NCI-H1694 (cell line): ENCODE measurements at places on chromosomes 7 and 10.

DNA sequence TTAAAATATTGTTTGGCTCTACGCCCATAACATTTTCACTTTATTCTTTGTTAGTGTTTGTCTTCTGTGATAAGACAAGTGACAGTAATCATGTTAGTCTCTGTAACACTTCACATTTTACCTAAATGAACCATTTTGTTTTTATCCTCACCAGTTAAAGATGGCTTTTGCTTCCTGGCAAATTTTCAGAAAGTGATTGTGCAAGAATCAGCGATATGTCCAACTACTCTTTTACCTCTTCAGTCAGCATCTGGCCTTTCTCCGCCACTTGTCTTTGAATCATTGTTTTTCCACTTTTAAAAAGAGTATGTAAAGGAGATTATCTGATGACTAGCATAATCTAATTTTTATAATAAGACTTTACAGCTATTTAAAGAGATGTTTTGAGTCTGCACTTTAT, 3.5 kb downstream of the DGKB start:
- DNase-seq = peak; percentile 16

GRCh38 chr10:126908225-126908624, 3.0 kb downstream of the DOCK1 start:
- no peak for DNase-seq

DNA sequence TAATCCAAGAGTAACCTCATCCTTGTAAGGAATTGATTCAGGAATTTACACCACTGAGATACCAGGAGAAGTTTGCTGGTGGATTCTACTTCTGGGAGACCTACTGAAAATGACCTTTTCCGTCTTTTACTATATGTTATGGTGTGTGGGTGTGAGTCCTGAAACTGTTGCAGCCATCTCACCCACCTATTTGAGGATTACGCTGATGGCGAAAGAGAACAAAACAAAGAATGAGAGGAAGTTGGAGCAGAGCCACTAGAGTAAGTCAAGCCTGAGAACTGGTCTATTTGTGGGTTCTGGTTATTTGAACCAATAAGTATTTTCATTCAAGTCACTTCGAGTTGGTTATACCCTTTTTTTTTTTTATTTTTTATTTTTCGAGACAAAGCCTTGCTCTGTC, 12.7 kb upstream of the ABCC2 start:
- no peak for DNase-seq

DNA sequence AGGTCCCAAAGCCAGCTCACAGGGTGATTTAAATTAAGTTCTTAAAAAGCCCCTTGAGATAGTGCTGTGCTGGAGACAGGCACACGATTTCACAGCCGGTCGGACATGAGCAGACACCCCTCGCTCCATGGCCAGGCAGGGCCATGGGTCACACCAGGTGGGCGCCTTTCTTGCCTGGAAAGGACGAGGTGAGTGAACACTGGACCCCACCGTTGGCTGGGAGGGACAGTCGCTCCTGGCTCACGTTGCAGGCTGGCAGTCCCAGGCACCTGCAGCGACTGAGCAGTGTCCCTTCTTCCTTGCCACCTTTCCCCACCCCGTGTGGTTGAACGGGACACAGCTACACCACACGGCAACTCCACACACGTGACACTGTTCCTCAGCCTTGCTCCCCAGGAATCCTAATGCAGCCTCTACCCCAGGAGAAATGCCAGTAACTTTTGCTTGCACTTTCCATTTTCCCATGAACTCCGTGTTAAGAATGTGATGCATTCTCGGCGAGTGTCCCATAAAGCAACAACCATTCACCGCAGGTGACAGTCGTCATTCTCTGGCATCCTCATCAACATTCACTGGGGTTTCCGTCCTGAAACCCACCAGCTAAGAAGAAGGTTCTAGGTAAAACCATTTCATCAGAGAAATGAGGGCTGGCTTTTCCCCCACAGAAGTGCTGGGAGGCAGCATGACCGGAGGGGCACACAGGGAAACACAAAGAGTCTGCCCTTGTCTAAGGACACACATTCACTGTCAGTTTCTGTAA, 217.4 kb downstream of the ZMYND11 start:
- no peak for DNase-seq

GRCh38 chr7:122219253-122219865, 75.3 kb upstream of the AASS start:
- peak; percentile 28 for DNase-seq

DNA sequence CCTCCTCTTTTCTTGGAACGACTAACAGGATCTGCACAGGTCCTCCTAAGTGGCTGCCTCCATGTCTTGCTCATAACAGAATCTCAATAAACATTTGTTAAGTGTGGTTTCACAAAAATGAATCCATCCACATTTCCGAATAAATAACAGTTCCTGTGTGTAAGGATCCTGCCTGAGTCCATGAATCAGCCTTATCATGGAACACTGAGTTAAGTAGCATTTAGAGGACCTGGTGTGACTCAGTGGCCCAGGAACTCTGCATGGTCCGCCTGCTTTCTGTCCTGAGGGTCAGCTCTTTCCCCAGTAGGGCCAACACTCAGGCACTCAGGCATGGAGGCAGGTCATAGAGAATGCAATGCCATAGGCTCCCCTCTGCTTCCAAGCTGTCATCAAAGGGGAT, 15.8 kb upstream of the C10orf90 start:
- DNase-seq = no peak

DNA sequence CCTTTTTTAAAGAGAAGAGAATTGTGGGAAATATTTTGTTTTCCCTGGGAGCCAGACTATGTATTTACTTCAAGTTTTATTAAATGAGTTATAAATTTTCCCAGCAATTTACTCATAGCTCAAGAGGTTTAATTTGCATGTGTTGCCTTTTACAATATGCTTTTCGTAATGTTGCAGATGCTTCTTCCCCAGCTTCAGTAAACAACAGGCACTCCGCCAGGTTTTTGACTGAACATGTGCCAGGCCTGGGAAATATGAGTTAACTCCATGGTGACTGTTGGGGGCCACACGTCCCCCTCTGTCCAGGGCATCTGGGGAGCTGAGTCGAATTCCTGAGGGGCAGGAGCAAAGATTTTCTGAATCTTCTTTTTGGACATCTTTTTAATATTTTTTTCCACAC, 545.7 kb downstream of the LRMDA start:
- DNase-seq = peak; percentile 89

- no peak for DNase-seq
Observed at GRCh38 chr10:3025026-3025683, 42.2 kb upstream of the PFKP start.

DNA sequence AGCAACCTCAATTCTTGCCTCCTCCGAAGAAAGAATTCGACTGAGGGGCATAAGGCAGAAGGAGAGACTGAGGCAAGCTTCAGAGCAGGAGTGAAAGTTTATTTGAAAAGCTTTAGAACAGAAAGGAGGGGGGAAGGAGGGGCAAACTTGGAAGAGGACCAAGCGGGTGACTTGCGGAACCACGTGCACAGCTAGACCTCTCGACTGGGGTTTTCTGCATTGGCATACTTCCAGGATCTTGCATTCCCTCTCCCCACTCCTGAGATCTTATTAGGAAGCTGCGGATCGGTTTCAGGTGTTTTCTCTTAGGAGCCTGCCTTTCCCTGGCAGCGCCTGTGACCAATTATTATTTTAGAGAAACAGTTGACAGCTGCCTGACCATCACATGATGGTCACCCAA, 20.3 kb upstream of the CPXM2 start:
- no peak for DNase-seq

- DNase-seq = no peak
Observed at GRCh38 chr10:4431114-4431863, 394.7 kb upstream of the AKR1E2 start.

- DNase-seq = no peak
Observed at GRCh38 chr7:130425796-130426195, 15.0 kb downstream of the CEP41 start.

GRCh38 chr10:128377988-128378387, 251.8 kb upstream of the MKI67 start:
- no peak for DNase-seq

- no peak for DNase-seq
Observed at GRCh38 chr10:122078965-122079795, 90.2 kb downstream of the TACC2 start.

- DNase-seq = no peak
Observed at GRCh38 chr7:27922907-27923641, 183.1 kb downstream of the TAX1BP1 start.

- DNase-seq = peak; percentile 61
Observed at GRCh38 chr10:22911889-22912762, 15.7 kb upstream of the ARMC3 start.

DNA sequence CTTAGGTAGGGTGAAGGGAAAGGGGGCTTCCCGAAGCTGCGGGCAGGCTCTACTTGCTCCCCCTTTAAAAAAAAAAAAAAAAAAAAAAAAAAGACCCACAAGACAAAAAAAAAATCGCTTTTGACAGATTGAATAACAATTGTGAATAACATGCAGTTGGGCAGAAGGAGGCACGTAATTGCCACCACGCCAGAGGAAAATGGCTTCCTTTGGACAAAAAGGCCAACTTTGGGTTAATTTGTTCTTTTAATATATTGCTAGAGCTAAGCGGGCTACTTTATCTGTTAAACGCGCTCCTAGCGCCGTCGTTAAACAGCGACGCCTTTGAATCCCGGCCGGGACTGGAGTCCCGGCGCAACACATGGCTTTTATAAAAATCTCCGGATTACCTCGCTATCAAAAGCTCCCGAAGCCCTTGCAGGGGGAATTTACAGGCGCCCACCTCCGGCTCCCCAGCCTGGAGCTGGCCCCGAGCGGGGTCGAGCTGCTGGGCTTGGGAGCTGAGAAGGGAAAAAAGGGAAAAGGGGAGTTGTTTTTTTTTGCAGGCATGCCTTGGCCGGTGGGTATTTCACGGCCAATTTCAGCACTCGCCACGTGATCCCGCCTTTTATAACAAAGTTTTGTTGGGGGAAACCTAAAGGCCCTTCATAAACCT, 1.2 kb downstream of the HOXA11 start:
- no peak for DNase-seq

- no peak for DNase-seq
Observed at GRCh38 chr7:127391591-127392181, 822 bp downstream of the ZNF800 start.

GRCh38 chr10:89814278-89814677, 112.9 kb downstream of the KIF20B start:
- DNase-seq = no peak

GRCh38 chr7:149500910-149501309, 3.3 kb upstream of the ZNF746 start:
- DNase-seq = no peak

- DNase-seq = no peak
Observed at GRCh38 chr7:107891636-107892366, 818 bp downstream of the DLD start.
